ENCODE measurements at places on chromosomes 13 and 19. TPM values are rescaled to one million over a fixed set of nuclear protein-coding genes. Genes with fewer than 3 reads are reported as not detected.

ELSPBP1 gene
- total RNA-seq = not detected

CAPN12 gene
- not detected for total RNA-seq

CYP2F1 gene
- total RNA-seq = not detected

AMER2 gene
- total RNA-seq = not detected

FXYD3 gene
- total RNA-seq = 6.9 TPM

LGALS13 gene
- total RNA-seq = not detected

URAD gene
- total RNA-seq = not detected

MPHOSPH8 gene
- 31.9 TPM for total RNA-seq

LGI4 gene
- not detected for total RNA-seq

ZNF69 gene
- total RNA-seq = not detected

TNNI3 gene
- not detected for total RNA-seq

DNA sequence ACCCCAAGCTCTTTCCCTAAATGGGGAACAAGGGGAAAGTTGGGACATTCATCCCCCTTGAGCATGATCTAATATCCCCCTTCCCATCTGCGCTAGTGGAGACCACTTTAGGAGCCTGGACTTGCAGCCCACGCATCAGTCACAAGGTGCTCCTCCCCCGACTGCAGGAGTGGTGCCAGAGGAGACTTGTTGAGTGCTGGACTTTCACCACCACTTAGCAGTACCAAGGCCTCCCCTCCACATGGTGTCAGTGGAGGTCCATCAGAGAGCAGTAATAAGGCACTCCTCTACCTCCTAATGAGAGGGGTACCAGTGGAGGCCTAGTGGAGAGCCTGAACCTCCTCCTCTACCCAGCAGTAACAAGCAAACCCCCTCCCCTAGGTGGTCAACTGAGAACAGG, 22.5 kb downstream of the CAB39L start:
- H3K27me3 ChIP-seq = no peaks in the 10 kb centered on the region
- no peaks in the 10 kb centered on the region for H3K4me1 ChIP-seq
- no peak overlapping the region for H3K27ac ChIP-seq
- no peaks in the 10 kb centered on the region for H3K36me3 ChIP-seq

DNA sequence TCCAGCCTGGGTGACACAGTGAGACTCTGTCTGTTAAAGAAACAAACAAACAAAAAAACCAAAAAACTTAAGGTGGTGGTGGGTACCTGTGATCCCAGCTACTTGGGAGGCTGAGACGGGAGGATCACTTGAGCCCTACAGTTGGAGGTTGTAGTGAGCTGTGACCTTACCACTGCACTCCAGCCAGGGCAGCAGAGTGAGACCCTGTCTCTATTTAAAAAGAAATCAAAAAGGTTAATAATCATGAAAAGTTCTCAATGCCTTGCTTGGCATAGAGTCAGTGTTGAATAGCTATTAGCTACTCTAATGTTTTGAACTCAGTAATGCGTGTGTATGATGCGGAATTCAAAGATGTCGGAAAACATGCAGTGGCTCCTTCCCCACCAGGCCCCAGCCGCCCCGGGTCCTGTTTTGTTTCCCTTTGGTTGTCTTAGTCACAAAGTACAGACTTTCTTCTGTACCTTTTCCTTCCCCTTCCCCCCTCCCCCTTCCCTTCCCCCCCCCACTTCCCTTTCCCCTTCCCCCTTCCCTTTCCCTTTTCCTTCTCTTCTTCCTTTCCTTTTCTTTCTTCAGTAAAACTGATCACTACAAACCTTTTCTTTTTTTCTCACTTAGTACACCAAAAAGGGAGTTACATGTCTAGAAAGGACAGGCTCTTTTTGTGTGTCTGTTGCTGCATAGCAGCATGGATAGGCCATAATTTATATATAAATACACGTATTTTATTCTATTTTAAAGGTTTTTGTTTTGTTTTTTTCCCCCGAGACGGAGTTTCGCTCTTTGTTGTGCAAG, 35.2 kb downstream of the DNM2 start:
- no peak overlapping the region for H3K27ac ChIP-seq
- H3K27me3 ChIP-seq = no peaks in the 10 kb centered on the region

- no peak for DNase-seq
- H3K4me1 ChIP-seq = no peaks in the 10 kb centered on the region
- no peaks in the 10 kb centered on the region for H3K27me3 ChIP-seq
These were observed 94.5 kb upstream of the TEX29 start for GRCh38 chr13:111225810-111226546.

DNA sequence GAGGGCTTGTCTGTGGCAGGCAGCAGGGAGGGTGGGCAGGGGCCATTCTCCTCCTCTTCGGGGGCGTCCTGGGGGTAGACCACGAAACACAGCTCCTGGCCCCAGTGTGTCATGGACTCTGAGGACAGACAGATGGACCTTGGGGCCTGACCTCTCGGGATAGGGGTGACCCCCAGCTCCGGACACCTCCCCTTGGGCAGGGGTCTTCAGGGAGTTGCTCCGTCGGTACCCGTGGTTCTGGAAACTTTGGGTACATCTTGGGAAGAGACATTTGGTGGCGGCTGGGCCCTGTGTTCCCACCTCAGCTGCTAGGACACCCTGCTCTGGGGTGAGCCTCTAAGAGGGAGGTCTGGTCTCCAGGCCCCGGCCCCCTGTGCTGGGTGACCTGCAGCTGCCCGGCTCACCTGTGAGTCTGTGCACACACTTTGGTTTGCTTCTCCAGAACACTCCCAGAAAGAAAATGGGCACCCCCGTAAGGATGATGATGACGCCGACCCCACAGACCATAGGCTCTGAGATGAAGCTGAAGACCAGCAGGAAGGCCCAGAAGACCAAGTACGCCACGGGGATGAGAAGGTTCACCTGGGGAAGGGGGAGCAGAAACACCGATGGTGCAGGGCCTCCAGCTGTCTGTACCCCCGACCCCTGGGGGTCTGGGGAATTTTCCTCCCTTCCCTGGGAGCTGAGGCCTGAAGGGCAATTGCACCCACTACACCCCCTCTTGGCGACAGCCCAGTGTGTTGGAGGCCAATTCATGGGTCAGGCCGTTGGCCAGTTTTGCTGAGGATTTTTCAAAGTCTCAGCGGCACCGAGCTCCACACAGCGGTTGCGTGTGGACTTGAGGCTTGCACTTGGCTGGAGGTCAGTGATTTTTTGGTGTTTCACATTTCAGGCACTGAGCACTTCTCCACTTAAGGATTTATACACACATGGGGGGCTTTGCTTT, 15.0 kb downstream of the LRP3 start:
- H3K4me1 ChIP-seq = no peaks in the 10 kb centered on the region
- H3K27me3 ChIP-seq = no peaks in the 10 kb centered on the region
- no peak for DNase-seq
- no peak overlapping the region for H3K4me3 ChIP-seq
- peaks cover 6% of the 10 kb centered on the region for H3K36me3 ChIP-seq

- H3K27ac ChIP-seq = peak within 1 kb of the TSS; percentile 35
- no peaks in the 10 kb centered on the region for H3K27me3 ChIP-seq
- peaks cover 22% of the 10 kb centered on the region for H3K4me1 ChIP-seq
These were observed at the start of gene ERF for GRCh38 chr19:42254850-42255765. TSS of gene ERF (minus strand) at chr19:42255128. CDS start at chr19:42254999, 129 bp downstream.

DNA sequence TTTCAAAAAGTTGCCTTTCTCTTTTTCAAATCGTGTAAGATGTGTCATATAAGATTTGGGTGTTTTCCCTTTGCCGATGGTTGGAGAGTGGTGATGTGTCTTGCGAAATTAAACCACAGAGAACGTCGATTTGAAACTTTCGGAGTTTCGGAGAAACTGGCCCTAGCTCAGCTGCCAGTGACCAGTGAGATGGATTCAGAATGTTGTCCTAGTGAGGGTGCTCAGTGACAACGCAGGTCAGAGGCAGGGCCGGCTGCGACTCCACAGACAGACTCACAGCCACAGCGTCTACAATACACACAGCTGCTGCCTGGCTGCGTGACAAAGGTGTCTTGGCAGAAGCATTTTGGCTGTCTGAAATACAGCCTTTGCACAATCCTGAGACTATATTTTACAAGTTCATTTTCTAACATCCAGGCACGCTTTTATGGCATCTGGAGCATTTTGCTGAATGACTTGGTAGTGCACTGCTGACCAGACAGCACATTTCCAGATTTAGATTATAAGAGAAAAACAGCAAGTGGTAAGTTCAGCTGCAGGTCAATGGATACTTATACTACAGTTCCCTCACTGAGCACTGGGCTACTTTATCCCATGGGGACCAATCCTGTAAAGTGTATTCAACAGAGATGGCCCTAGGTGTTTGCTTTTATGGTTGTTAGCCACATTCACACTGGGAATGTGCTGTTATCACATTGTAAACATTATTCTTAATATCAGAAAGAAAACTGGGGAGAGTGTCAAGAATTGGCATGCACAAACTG, 207.5 kb downstream of the KCNRG start:
- peak overlapping the region; percentile 98 for H3K27ac ChIP-seq
- H3K4me3 ChIP-seq = peak overlapping the region; percentile 72

DNA sequence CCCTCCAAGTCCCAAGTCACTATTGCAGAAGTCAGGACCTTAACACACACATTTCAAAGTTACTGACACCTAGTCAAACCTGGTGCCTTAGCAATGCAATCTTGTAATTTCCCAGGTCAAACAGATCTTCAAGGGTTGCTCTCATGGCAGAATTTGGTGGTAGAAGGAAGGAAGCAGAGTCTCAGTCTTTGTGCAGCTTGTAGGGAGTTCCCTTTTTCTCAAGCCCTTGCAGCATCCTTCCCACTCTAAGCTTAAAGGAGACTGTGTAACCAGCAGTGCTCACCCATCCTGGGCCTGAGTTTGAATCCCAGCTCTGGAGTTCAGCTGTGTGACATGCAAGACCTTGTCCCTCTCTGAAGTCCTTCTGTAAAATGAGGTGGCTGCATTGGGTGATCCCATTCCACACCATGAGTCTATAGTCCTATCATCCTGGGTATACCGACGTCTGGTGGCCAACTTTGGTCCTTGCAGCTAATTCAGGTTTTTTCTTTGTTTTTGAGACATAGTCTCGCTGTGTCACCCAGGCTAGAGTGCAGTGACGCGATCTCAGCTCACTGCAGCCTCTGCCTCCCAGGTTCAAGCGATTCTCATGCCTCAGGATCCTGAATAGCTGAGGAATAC, 9.8 kb downstream of the SIGLEC10 start:
- H3K36me3 ChIP-seq = peaks cover 6% of the 10 kb centered on the region
- H3K4me3 ChIP-seq = no peak overlapping the region
- no peaks in the 10 kb centered on the region for H3K27me3 ChIP-seq
- no peak overlapping the region for H3K27ac ChIP-seq
- peak; percentile 26 for DNase-seq

GRCh38 chr13:35874704-35875103, 256.5 kb downstream of the DCLK1 start:
- H3K36me3 ChIP-seq = no peaks in the 10 kb centered on the region
- H3K4me3 ChIP-seq = no peak overlapping the region
- no peak for DNase-seq
- no peaks in the 10 kb centered on the region for H3K4me1 ChIP-seq

- peaks cover 10% of the 10 kb centered on the region for H3K4me1 ChIP-seq
- no peak overlapping the region for H3K4me3 ChIP-seq
These were observed 113.3 kb downstream of the LMO7 start for GRCh38 chr13:75749407-75749806.

- no peak overlapping the region for H3K27ac ChIP-seq
- DNase-seq = no peak
- H3K4me1 ChIP-seq = peaks cover 17% of the 10 kb centered on the region
- peaks cover 89% of the 10 kb centered on the region for H3K36me3 ChIP-seq
- H3K27me3 ChIP-seq = no peaks in the 10 kb centered on the region
- no peak overlapping the region for H3K4me3 ChIP-seq
These were observed 5.8 kb downstream of the GYS1 start for GRCh38 chr19:48987323-48987722.

GRCh38 chr13:99031832-99032231, 54.0 kb upstream of the DOCK9 start:
- peak; percentile 42 for DNase-seq
- H3K4me3 ChIP-seq = no peak overlapping the region
- peaks cover 6% of the 10 kb centered on the region for H3K36me3 ChIP-seq

- peaks cover 37% of the 10 kb centered on the region for H3K36me3 ChIP-seq
- peak overlapping the region; percentile 97 for H3K27ac ChIP-seq
- DNase-seq = peak; percentile 68
- H3K27me3 ChIP-seq = no peaks in the 10 kb centered on the region
These were observed 922 bp downstream of the EBPL start for GRCh38 chr13:49690133-49690994.

DNA sequence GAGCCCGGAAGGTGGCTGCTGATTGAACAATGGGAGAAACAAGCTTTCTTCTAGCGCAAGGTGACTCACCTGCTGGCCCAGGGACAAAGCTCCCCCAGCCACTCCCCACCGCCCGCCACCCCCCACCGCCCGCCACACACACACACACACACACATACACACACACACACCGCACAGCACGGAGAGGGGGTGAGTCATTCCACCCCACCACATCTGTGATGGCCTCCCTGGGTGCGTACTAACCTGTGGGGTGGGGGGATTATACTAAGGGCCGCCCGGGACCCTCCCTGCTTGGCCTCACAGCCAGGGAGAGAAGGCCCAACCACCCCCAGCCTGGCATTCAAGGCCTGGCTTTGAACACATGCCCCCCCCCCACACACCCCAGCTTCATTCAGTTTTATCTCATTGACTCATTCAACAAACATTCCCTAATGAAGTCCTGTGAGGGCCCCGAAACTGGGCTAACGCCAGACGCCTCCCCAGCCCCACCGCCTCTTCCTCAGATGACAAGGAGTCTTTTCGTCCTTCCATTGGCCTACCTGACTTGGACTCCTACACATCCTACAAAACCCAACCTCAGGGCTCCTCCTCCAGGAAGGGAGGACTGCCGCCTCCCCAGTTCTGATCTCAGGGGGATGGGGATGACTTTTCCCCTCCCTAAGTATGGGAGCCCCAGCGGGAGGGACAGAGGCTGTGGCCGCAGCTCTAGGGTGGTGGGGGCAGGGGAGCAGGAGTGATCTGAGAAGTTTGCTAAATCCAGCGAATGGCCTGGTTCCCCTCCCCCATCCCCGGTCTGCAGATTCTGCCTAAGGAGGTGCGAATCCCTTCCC, 5.8 kb upstream of the ONECUT3 start:
- peaks cover 10% of the 10 kb centered on the region for H3K27me3 ChIP-seq
- no peaks in the 10 kb centered on the region for H3K36me3 ChIP-seq
- H3K4me3 ChIP-seq = peak overlapping the region; percentile 81
- DNase-seq = peak; percentile 100
- H3K27ac ChIP-seq = peak overlapping the region; percentile 90
- no peaks in the 10 kb centered on the region for H3K4me1 ChIP-seq

DNA sequence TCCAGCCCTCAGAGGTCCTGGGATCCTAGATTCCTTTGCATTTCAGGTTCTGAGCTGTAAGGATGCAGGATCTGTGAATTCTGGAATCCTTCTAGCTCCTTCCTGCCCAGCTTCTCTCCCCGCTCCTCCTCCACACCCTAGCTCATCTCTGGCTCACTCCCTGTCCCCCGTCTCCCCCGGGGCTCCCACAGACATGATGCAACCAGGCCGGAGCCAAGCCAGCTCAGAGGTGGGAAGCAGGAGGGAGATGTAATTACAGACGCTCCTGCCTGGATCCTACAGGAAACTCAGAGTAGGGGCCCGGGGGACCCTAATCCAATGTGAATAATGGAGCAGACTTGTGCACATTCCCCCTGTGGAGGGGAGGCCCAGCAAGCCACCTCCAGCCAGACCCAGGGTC, 4.5 kb downstream of the GNG8 start:
- peaks cover 14% of the 10 kb centered on the region for H3K4me1 ChIP-seq
- H3K27me3 ChIP-seq = peaks cover 11% of the 10 kb centered on the region
- DNase-seq = peak; percentile 50
- H3K36me3 ChIP-seq = no peaks in the 10 kb centered on the region

- H3K27me3 ChIP-seq = no peaks in the 10 kb centered on the region
- no peak overlapping the region for H3K27ac ChIP-seq
- no peak overlapping the region for H3K4me3 ChIP-seq
These were observed 4.8 kb downstream of the ABCC4 start for GRCh38 chr13:95296326-95296925.

Measured in MCF 10A (cell line).